Kasumi-1 (cell line): ENCODE measurements at places on chromosomes 7 and 10.
A peak's percentile ranks its signal among the peaks of the same experiment; 100 is the strongest.

DNA sequence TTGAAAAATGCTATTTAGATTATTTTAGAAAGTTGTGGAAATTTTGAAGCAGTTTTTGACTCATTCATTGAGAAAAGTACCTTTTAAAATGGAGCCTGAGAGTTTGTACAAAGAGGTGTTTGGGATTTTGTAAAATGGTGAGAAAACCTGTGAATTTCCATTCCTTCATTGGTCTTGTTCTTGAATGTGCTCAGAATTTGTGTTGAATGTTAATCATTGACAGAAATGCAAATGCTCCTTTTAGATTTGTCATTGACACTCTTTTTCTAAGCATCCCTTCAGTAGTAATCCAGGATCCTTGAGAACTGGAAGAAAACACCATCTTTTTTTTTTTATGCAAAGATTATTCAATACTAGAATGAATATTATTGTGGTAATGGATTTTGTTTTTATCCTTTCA lies 74.8 kb downstream of the LCOR start:
- DNase-seq, result no peak

DNA sequence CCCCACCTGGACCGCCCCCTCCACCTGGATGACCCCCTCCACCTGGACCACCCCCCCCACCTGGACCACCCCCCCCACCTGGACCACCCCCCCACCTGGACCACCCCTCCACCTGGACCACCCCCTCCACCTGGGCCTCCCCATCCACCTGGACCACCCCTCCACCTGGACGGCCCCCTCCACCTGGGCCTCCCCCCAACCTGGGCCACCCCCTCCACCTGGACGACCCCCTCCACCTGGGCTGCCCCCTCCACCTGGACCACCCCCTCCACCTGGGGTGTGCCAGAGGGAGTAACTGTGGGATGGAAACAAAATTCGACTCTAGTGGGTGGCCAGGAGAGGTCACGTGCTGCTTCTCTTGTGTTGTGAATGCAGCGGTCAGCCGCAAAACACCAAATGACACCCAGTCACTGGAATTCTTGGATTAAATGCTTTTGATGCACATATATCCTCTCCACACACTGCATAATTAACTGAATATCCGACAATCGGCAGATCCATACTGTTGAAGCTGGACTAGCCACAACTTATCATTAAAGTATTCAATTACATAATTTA lies 316.7 kb downstream of the PTPRN2 start:
- DNase-seq, result no peak

DNA sequence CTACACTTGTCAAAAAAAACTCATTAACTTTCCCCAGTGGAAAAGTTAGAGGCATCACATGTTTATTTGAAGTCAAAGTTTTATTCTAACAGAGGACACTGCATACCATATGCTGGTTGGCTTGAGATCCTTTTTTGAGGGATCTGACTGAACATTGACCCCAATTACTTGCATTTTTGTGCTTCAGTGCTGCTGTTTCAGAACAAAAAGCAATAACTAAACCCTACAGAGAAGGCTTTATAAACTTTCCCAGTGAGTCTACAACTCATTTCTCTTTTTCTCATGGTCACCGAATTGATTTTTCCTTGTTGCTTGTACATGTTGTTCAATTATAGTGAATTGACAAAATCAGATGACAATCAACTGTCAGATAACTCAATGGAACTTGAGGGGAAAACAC lies 69.3 kb upstream of the PHYHIPL start:
- DNase-seq, result no peak

GRCh38 chr10:4355350-4355749 lies 470.7 kb upstream of the AKR1E2 start:
- no peak for DNase-seq

- DNase-seq, result no peak
Measured at GRCh38 chr10:13183625-13184024, 22.3 kb downstream of the MCM10 start.

DNA sequence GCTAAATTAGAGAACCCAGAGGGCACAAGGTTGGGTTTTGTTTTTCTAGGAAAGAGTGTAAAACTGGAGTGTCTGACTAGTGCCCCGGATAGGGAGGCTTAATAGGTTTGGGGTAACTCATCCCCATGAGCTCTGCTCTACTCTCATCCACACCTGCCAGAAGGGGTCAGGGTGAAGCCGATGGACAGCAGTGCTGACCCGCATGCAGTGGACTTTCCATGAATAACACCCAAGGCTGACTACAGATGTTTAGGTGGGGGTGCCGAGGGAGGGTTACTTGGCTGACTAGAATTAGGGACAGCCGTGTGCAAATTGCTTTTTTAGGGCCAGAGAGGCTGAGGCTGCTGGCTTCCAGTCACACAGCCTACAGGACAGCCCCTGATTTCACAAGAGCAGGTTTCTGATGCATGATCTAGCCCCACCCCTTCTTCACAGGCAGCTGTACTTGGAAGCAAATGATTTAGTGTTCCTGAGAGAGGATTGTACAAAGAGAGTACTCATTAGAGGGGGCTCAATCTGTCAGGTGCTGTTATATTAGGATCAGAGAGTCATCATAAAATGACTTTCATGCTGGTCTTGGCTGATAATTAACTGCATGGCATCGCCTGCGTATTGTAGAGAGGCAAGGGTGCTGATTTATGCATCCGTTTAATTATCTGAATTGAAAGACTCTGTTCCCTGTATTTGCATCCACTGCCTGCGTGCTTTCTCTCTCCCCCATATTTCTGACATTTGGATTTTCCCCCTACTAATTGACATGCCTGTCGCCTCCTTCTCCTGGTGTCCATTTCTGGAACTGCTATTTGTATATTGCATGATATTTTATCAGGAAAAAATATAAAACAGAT lies 9.5 kb downstream of the INHBA start:
- DNase-seq, result peak; percentile 7

- DNase-seq, result peak; percentile 38
Measured at GRCh38 chr7:140745266-140746058, 49.0 kb downstream of the NDUFB2 start.

GRCh38 chr7:143882604-143883078 lies 19.3 kb downstream of the TCAF1 start:
- DNase-seq, result no peak

DNA sequence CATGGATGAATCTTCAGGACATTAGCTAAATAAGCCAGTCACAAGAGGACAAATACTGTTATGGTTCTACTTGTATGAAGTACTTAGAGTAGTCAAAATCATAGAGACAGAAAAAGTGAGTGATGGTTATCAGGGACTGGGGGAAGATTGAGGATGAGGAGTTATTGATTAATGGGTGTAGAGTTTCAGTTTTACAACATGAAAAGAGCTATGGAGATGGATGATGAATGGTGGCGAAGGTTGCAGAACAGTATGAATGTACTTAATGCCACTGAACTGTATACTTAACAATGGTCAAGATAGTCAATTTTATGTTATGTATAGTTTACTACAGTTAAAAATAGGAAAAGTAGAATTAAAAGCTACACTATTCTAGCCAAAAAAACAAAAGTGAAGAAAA lies 7.8 kb downstream of the STK31 start:
- DNase-seq, result no peak

GRCh38 chr7:97871659-97872024 lies 566 bp downstream of the ASNS start:
- peak; percentile 19 for DNase-seq

DNA sequence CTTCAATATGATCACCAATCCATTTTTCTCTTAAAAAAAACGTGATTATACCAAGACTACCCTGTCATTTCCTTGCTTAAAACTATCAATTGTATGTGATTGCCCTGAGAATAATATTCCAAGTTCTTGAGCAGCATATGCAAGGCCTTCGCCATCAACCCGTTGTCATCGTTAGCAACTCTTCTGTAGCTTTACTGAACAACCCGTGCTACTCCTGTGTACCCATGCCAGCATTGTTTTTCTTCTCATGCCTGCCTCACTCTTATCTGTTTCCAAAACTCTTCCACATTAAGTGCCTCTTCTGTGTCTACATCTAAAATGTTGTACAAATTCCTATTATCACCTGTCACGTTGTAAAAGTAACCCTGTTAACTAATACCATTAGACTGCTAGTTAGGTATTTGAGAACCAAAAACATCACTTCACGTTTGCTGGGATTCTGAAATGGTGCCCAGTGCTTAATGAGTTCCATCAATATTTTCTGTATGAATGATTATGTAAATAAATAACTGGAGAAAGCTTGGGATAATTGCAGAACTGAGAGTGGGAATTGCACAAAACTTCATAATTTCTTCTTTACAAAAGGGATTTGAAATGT lies 10.5 kb downstream of the CAV2 start:
- DNase-seq, result no peak

DNA sequence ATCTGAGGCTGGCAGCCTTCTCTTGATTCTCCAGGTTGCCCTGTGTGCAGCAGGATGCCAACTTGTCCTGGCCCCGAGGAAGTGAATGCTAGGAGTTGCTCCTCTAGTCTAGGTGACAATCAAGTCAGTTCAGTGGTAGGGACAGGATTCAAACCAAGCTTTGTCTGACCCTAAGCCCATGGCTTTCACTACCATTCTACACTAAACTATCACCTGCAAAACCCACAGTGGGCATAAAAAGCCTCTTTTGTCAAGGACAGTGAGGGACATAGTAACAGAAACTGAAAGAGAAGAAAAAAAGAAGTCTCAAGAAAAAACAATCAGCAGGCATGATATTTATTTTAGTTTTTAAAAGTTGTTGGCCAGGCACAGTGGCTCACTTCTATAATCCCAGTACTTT lies 33.5 kb downstream of the KCNMA1 start:
- no peak for DNase-seq

- DNase-seq, result peak; percentile 85
Measured at GRCh38 chr10:97673736-97674525, 13.1 kb downstream of the AVPI1 start.
